ENCODE measurements at places on chromosomes 7 and 10. TPM values are rescaled to one million over a fixed set of nuclear protein-coding genes. Genes with fewer than 3 reads are reported as not detected.

MBL2 gene
- polyA plus RNA-seq, result not detected

CNPY4 gene
- polyA plus RNA-seq, result 22.8 TPM

RNF148 gene
- polyA plus RNA-seq, result not detected

H2BK1 gene
- not detected for polyA plus RNA-seq

CHST15 gene
- polyA plus RNA-seq, result 5.6 TPM

STRIP2 gene
- 7.2 TPM for polyA plus RNA-seq

STEAP1 gene
- 21.0 TPM for polyA plus RNA-seq

DNAJC12 gene
- 19.1 TPM for polyA plus RNA-seq

PAOX gene
- polyA plus RNA-seq, result 1.8 TPM

MMP21 gene
- 0.04 TPM for polyA plus RNA-seq

HOXA6 gene
- 2.1 TPM for polyA plus RNA-seq

RAB19 gene
- not detected for polyA plus RNA-seq

ATG9B gene
- 0.23 TPM for polyA plus RNA-seq

RSPH10B2 gene
- 0.08 TPM for polyA plus RNA-seq

CDHR1 gene
- polyA plus RNA-seq, result 0.03 TPM

WDFY4 gene
- not detected for polyA plus RNA-seq

BTBD16 gene
- polyA plus RNA-seq, result 0.69 TPM

FBXO24 gene
- polyA plus RNA-seq, result 0.13 TPM

AVPI1 gene
- 70.3 TPM for polyA plus RNA-seq

ASB10 gene
- polyA plus RNA-seq, result not detected

EIF5AL1 gene
- polyA plus RNA-seq, result 1.5 TPM

CRYGN gene
- not detected for polyA plus RNA-seq

PLXDC2 gene
- 0.07 TPM for polyA plus RNA-seq

CHAT gene
- not detected for polyA plus RNA-seq

GCK gene
- polyA plus RNA-seq, result 0.12 TPM

MAGI2 gene
- 0.53 TPM for polyA plus RNA-seq

ADAM12 gene
- polyA plus RNA-seq, result 4.8 TPM

PNLIPRP2 gene
- polyA plus RNA-seq, result 0.10 TPM

MMD2 gene
- polyA plus RNA-seq, result not detected

TACR2 gene
- polyA plus RNA-seq, result 0.21 TPM

TOMM7 gene
- 546 TPM for polyA plus RNA-seq

CYP3A7 gene
- polyA plus RNA-seq, result not detected

MEST gene
- polyA plus RNA-seq, result 32.6 TPM

KMT2E gene
- 19.3 TPM for polyA plus RNA-seq

HOXA11 gene
- 0.61 TPM for polyA plus RNA-seq

TSPAN13 gene
- polyA plus RNA-seq, result 8.4 TPM

DENND2A gene
- 0.37 TPM for polyA plus RNA-seq

UPK3B gene
- polyA plus RNA-seq, result 20.6 TPM

CLCN1 gene
- 0.03 TPM for polyA plus RNA-seq

NCF1 gene
- polyA plus RNA-seq, result not detected

CDK5 gene
- 50.3 TPM for polyA plus RNA-seq

OSBPL3 gene
- 10.9 TPM for polyA plus RNA-seq

ZC3HAV1L gene
- polyA plus RNA-seq, result 8.7 TPM

PNLIPRP1 gene
- not detected for polyA plus RNA-seq

COBL gene
- 1.5 TPM for polyA plus RNA-seq

HGF gene
- 0.06 TPM for polyA plus RNA-seq

GPC2 gene
- 2.9 TPM for polyA plus RNA-seq

EVX1 gene
- 0.08 TPM for polyA plus RNA-seq

DNAJC2 gene
- 55.8 TPM for polyA plus RNA-seq

All from A549 (cell line).